ENCODE measurements at places on chromosomes 5 and 9. TPM values are rescaled to one million over a fixed set of nuclear protein-coding genes. Genes with fewer than 3 reads are reported as not detected.

GRCh38 chr5:81232464-81233079 is 550 bp upstream of the CKMT2 start:
- no peak overlapping the region for H3K27ac ChIP-seq
- H3K4me3 ChIP-seq, result no peak overlapping the region
- DNase-seq, result no peak
- H3K27me3 ChIP-seq, result no peaks in the 10 kb centered on the region
- peaks cover 29% of the 10 kb centered on the region for H3K4me1 ChIP-seq

ECSCR gene
- not detected for total RNA-seq

DNA sequence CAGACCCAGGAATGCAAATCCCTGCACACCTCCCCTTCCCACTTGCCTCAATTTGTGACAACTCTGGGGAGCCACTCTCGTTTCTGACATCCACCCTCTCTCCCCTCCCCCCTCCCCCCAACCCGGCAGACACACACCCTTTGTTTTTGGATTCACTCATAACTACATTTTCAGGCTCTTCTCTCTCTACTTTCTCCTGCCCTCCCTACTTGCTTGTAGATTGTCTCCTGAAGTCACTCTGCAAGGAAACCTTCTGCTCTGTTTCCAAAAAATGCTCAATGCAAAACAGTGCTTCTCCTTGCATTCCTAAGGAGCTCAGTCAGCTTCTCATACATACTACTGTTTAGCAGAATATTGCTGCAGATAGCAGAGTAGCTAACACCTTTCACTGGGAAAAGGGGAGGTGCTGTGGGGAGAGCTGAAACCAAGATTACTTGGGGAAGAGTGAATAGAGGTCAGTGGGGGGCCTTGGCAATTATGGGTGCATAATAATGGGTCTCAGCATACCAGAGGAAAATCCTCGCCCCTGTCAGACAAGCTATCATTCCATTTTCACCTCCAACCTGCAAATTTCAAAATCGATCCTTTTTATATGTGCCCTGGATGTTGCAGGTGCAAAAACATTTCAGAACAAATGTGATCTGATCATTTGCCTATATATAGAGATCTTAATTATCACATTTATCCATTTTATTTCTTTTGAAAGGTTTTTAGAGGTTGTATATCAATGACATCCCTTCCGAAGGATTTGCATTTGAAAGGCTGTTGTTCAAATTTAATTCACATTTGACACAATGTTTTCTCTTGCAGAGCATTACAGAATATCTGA is 1860.7 kb upstream of the WWC1 start:
- H3K4me1 ChIP-seq, result no peaks in the 10 kb centered on the region
- H3K27me3 ChIP-seq, result no peaks in the 10 kb centered on the region
- no peak overlapping the region for H3K27ac ChIP-seq
- H3K4me3 ChIP-seq, result no peak overlapping the region
- DNase-seq, result no peak

GRCh38 chr9:115386963-115387770 is 269.2 kb upstream of the TNC start:
- no peaks in the 10 kb centered on the region for H3K27me3 ChIP-seq
- H3K4me1 ChIP-seq, result no peaks in the 10 kb centered on the region
- H3K27ac ChIP-seq, result no peak overlapping the region
- H3K36me3 ChIP-seq, result no peaks in the 10 kb centered on the region

DNA sequence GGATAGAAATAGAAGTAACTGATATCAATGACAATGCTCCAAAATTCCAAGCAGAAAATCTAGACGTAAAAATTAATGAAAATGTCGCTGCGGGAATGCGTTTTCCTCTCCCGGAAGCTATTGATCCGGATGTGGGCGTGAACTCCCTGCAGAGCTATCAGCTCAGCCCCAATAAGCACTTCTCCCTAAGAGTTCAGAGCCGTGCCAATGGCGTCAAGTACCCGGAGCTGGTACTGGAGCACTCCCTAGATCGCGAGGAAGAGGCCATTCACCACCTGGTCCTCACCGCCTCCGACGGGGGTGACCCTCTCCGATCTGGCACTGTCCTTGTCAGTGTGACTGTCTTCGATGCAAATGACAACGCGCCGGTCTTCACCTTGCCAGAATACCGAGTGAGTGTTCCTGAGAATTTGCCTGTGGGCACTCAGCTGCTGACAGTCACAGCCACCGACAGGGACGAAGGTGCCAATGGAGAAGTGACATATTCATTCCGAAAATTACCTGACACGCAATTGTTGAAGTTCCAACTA is 818 bp downstream of the PCDHGA10 start:
- peaks cover 24% of the 10 kb centered on the region for H3K4me1 ChIP-seq
- peaks cover 73% of the 10 kb centered on the region for H3K27me3 ChIP-seq
- no peak for DNase-seq
- peaks cover 22% of the 10 kb centered on the region for H3K36me3 ChIP-seq
- peak overlapping the region; percentile 84 for H3K4me3 ChIP-seq
- no peak overlapping the region for H3K27ac ChIP-seq

ROR2 gene
- not detected for total RNA-seq

DNA sequence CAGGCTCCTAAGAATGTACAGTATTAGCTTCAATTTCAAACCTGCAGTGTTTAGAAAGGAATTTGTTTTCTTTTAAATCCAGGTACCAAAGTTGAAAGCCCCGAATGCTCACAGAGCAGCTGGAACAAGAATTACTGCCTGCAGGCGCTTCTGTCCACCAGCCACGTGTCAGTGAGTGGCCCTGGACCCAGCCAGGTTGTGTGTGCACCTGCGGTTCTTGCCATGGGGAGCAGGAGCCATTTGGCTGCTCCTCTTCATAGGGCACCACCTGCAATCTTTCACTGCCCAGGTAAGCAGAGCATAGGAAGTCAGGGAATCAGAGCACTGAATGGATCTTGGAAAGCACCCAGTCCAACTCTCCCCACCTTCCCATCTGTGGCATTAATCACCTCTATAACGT is 79.5 kb upstream of the PIP5K1B start:
- no peak for DNase-seq
- H3K27ac ChIP-seq, result no peak overlapping the region
- H3K4me3 ChIP-seq, result no peak overlapping the region
- no peaks in the 10 kb centered on the region for H3K36me3 ChIP-seq
- H3K27me3 ChIP-seq, result peaks cover 8% of the 10 kb centered on the region

IL12B gene
- not detected for total RNA-seq

DNA sequence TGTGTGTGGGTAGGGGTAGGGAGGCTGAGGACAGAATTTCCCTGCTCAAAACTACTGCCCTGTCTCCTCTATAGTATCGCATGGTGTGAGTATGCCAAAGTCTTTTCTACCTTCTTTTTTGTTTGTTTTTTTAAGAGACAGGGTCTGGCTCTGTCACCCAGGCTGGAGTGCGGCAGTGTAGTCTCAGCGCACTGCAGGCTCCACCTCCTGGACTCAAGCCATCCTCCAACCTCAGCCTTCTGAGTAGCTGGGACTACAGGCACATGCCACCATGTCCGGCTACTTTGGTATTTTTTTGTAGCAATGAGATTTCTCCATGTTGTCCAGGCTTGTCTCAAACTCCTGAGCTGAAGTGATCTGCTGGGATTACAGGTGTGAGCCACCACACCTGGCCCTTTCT is 2.5 kb downstream of the SRP19 start:
- H3K4me1 ChIP-seq, result peaks cover 51% of the 10 kb centered on the region
- H3K27ac ChIP-seq, result peak overlapping the region; percentile 44
- H3K36me3 ChIP-seq, result peaks cover 5% of the 10 kb centered on the region
- no peaks in the 10 kb centered on the region for H3K27me3 ChIP-seq
- no peak overlapping the region for H3K4me3 ChIP-seq

All from naive thymus-derived CD8-positive, alpha-beta T cell (primary cell).